Stimulated activated CD4-positive, alpha-beta T cell treated with anti-CD3 and anti-CD28 coated beads, Interleukin-1b, Interleukin-23, amount 100 ng/mL, for 24 hours (primary cell): ENCODE measurements at places on chromosomes 12 and 14.

- no peak for DNase-seq
Measured at GRCh38 chr12:56718149-56718548, 7.0 kb downstream of the NACA start.

DNA sequence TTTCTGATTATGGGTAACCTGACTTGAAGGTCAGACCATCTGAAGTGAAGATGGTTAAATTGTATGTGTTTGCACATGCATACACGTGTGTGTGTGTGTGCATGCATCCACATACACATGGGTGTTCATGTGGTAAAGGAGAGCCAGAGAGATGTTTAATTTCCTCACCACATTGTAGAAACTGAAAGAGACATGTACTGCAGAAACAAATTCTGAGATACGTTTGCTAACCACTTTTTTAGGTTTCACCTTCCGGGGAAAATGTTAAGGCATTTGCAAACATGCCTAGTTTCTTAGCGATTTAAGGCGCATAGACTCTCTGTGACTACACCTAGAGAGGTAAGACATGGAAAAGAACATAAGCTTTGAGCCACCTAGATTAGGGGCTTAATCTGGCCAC, 362.9 kb downstream of the RAD51B start:
- DNase-seq: no peak

- no peak for DNase-seq
Measured at GRCh38 chr14:76953311-76953945, 75.1 kb downstream of the IRF2BPL start.

DNA sequence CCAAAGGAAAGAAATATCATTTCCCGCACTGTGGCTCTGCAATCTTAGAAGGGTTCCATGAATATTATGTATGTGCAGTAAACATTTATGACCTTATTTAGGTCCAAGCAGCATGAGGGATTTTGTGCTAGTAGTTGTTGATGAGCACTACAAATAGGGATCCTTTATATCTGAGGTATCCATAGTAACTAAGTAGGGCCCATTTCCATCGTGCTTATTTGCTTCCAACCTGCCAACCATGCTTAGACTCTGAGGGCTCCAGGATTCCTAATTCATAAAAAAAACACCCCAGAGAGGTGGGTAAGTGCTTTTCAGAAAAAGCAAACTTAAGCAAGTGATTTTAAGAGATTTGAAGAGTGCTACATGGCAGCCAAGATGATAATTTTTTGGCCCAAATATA, 39.7 kb downstream of the HMGA2 start:
- DNase-seq: no peak

DNA sequence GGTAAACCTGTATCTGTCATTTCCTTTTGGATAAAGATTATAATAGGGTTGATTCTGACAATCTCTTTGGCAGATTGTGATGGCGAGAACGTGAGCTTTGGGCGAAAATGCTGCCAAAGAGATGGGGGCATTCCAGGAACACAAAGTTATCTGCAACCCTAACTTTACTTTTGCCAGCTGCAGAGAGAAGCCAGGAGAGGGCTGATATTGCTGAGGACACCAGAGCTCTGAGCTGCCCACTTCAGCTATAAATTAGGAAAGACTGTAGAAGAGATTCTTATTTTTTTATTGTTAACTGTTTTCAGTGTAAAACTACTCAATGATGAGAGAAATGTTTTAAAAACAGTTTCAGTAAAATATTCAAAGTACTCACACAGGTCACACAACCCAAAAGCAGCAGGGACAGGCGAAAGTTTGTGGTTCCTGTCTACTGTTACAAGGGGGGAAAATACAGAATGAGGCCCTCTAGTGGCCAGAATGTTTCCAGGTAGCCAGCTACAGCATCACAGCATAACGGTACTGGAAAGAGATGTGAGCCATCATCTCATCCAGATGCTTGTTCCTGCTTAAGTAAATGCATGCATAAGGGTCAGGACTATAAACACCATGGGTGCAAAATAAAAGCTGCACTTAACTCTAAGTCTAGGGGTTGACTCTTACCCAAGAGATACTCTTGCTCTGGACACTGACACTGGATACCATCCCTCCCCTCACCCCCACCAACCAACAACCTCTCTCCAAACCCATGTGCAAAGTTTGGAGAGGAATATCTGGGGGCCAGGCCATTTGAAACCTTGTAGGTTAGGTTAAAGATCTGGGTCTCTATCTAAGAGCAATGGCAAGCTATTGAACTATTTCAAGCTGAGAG, 498.4 kb downstream of the RMST start:
- DNase-seq: no peak

GRCh38 chr12:78241446-78241845, 410.8 kb downstream of the NAV3 start:
- no peak for DNase-seq
